ENCODE measurements at places on chromosomes 12 and 14. TPM values are rescaled to one million over a fixed set of nuclear protein-coding genes. Genes with fewer than 3 reads are reported as not detected.

Gene GEMIN2
- 28.0 TPM for total RNA-seq

Gene ARHGEF25
- 3.3 TPM for total RNA-seq

DNA sequence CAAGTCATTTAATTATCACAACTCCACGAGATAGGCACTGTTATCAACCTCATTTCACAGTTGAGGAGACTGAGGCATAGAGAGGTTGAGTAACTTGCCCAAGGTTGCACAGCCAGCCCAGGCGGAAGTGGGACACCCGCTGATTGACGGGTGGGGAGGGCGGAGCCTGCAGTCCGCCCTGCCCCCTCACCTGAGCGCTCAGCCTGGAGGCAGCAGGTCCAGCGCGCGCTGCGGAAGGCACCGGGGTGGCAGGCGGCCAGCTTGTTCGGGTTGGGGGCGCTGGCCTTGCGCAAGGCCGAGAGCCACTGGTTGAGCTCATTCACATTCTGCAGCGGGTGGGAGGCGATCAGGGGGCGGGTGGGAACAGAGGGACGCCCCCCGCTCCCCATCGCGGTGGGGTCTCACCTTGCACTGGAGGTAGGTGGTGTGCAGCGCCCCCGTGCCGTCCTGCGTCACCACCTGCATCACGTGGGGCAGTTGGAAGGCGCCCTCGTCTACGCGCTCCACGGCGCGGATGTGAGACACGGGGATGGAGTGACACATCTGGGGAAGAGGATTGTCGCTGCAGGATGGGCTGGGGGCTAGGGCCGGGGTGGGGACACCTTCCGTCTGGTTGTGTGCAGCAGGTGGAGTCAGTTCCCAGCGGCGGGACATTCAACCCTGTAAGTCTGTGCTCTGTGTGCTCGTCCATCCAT, 31.7 kb downstream of the RASAL1 start:
- no peaks in the 10 kb centered on the region for H3K36me3 ChIP-seq
- H3K4me1 ChIP-seq = no peaks in the 10 kb centered on the region
- DNase-seq = no peak
- no peak overlapping the region for H3K27ac ChIP-seq
- H3K27me3 ChIP-seq = peaks cover 7% of the 10 kb centered on the region
- H3K4me3 ChIP-seq = no peak overlapping the region

- H3K27me3 ChIP-seq = no peaks in the 10 kb centered on the region
- peaks cover 12% of the 10 kb centered on the region for H3K4me1 ChIP-seq
- H3K27ac ChIP-seq = no peak overlapping the region
These were observed 30.7 kb downstream of the FRMD6 start for GRCh38 chr14:51682411-51682810.

Gene CLEC4D
- total RNA-seq = not detected

Gene GLT1D1
- 1.0 TPM for total RNA-seq

Gene OR4M1
- not detected for total RNA-seq

Gene FOXG1
- not detected for total RNA-seq

All from gastrocnemius medialis (tissue), 4 donors.